ENCODE measurements at places on chromosomes 7 and 10. TPM values are rescaled to one million over a fixed set of nuclear protein-coding genes. Genes with fewer than 3 reads are reported as not detected.

DNA sequence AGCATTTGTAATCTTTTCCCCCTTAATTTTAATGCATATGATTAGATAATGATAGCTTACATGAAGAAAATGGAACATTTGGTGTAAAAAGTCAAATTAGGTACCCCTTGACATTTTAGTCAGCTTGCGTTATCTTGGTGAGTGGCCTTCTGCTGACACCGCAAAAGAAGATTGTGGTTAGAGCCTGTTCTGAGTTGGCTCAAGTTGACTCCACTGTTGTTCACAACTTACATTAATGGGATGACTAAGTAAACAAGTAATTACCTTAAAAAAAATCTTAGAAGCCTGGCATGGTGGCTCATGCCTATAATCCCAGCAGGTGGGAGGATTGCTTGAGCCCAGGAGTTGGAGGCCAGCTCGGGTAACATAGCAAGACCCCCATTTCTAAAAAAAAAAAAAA is 24.2 kb downstream of the TRRAP start:
- no peaks in the 10 kb centered on the region for H3K27me3 ChIP-seq
- H3K4me3 ChIP-seq = no peak overlapping the region
- H3K27ac ChIP-seq = no peak overlapping the region
- peaks cover 59% of the 10 kb centered on the region for H3K36me3 ChIP-seq
- no peaks in the 10 kb centered on the region for H3K4me1 ChIP-seq

DNA sequence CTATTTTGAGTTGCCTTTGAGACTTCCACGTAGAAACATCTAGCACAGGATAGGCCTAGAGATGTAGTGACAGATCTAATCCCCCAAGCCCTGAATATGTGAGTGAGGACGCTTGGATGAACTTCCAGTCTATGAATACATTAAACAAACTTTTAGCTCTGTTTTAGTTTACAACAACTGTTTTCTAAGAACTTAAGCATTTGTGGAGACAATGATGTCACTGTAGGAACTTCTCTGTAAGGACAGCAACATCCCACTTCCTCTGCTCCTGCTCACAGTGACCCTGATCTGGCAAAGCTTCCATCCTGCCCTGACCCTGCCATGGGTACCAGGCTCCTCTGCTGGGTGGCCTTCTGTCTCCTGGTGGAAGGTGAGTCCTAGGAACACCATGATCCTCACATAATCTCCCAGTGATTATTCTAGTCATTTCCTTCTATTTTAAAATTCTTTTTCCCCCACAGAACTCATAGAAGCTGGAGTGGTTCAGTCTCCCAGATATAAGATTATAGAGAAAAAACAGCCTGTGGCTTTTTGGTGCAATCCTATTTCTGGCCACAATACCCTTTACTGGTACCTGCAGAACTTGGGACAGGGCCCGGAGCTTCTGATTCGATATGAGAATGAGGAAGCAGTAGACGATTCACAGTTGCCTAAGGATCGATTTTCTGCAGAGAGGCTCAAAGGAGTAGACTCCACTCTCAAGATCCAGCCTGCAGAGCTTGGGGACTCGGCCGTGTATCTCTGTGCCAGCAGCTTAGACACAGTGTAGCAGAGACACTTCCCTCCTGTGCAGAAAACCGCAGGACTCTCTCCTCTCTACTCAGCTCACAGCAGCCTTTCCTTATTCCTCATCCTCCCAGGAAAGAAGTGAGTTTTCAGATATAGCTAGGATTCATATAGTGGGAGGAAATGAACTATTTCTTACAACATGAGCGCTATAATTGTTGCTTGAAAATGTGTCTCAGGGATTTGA is 194.4 kb upstream of the PRSS1 start:
- H3K4me1 ChIP-seq = peaks cover 51% of the 10 kb centered on the region
- no peaks in the 10 kb centered on the region for H3K36me3 ChIP-seq
- H3K27me3 ChIP-seq = no peaks in the 10 kb centered on the region
- DNase-seq = no peak
- H3K27ac ChIP-seq = no peak overlapping the region
- no peak overlapping the region for H3K4me3 ChIP-seq

- H3K4me1 ChIP-seq = peaks cover 31% of the 10 kb centered on the region
- no peak for DNase-seq
- no peak overlapping the region for H3K4me3 ChIP-seq
- peaks cover 28% of the 10 kb centered on the region for H3K27me3 ChIP-seq
Observed at GRCh38 chr7:26155531-26156375, 3.8 kb downstream of the NFE2L3 start.

GRCh38 chr7:5404421-5404826 is 19.2 kb downstream of the TNRC18 start:
- no peak overlapping the region for H3K27ac ChIP-seq
- no peak overlapping the region for H3K4me3 ChIP-seq
- peaks cover 20% of the 10 kb centered on the region for H3K4me1 ChIP-seq
- peaks cover 10% of the 10 kb centered on the region for H3K36me3 ChIP-seq

DNA sequence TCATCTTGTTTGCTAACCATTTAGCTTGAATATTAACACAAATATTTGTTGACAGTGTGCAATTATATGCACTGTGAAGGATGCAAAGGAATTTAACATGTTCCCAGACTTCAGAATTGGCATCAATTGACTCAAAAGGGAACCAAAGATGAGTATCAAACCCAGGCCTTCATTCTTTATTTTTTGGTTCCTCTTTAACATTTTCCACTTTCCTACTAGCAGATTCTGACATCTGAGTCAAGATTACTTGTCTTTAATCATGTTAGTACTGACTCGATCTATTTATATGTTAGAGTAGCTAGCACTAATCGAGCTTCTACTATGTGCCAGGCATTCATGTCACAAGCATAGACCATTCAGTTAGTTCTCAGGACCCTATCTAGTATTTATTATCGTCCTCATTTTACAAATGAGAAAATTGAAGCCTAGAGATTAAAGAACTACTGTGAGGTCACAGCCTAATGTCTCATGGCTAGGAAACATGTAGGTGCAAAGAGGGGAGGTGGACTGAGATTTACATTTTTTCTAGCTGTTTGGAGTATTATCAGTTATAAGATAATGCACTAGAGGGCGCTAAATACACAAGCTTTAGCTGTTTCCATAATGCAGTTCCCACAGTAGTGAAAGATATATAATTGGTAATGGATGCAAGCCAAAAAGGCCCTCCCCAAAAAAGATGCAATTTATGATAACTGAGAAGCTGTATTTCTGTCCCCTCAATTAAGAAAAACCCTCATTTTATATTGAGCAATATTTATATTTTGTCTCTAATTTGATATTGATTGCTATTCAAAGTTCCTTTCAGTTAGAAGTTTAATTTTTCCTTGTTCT is 32.9 kb upstream of the KMT2E start:
- H3K4me1 ChIP-seq = peaks cover 65% of the 10 kb centered on the region
- peak overlapping the region; percentile 39 for H3K27ac ChIP-seq
- no peaks in the 10 kb centered on the region for H3K36me3 ChIP-seq

GRCh38 chr10:33497338-33497737 is 162.9 kb upstream of the NRP1 start:
- H3K27ac ChIP-seq = no peak overlapping the region
- H3K36me3 ChIP-seq = no peaks in the 10 kb centered on the region
- no peaks in the 10 kb centered on the region for H3K27me3 ChIP-seq
- H3K4me3 ChIP-seq = no peak overlapping the region

DNA sequence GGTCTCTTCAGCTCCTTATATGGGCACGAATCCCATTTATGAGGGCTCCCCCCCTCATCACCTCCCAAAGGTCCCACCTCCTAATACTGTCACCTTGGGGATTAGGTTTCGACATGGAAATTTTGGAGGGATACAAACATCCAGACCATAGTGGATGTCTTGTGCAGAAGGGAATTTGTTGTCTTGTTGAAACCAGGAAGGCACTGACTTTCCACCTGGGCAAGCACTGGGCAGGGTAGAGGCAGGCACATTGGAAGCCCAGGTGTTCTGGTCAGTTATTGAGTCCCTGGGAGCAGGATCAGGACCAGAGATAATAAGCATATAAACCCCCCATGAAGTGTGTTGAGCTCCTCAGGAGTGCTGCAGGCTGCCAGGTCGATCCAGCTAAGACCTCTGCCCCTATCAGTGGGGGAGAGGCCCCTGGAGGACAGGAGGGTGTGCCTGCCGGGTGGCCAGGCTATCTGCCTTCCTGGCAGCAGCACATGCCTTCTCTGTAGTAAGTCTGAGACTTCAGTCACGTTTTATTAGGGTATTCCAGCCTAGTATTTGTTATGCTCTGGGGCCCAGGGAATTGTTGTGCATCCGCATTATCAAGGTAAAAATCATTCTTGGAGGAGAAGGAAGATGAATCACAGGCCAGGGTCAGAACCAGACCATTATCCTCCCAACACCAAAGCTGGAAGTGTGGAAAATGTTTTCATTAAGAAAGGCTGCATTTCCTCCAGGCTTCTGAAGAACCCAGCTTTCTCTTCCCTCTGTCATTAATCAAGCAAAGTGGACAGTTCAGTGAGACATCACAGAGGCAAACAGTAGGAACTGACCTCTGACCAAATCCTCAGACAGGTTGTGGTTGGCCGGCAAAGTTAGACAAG is 503.1 kb downstream of the GRID1 start:
- DNase-seq = no peak
- H3K27me3 ChIP-seq = no peaks in the 10 kb centered on the region
- no peaks in the 10 kb centered on the region for H3K36me3 ChIP-seq
- no peak overlapping the region for H3K4me3 ChIP-seq
- peaks cover 15% of the 10 kb centered on the region for H3K4me1 ChIP-seq
- no peak overlapping the region for H3K27ac ChIP-seq

GRCh38 chr7:16816824-16817223 is 12.0 kb upstream of the AGR2 start:
- H3K27me3 ChIP-seq = no peaks in the 10 kb centered on the region
- H3K4me1 ChIP-seq = peaks cover 43% of the 10 kb centered on the region
- no peak overlapping the region for H3K27ac ChIP-seq
- H3K36me3 ChIP-seq = peaks cover 1% of the 10 kb centered on the region
- no peak for DNase-seq
- H3K4me3 ChIP-seq = no peak overlapping the region

DNA sequence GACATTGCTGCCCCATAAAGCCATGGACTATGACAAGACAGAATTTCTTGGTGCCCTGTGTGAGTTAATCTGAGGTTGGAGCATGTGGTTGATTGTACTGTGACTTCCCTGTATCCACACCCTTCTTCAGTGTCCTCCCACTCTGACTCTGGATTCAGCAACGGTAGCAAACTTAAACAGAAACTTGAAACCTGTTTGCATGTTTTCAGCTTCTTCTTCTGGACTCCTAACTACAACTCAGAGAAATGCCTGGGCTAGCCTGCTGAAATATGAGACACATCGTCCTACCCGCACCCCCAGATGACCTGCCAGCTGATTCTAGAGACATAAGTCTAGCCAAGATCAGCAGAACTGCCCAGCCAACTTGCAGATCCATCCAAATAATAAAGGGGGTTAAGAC is 78.4 kb downstream of the IPMK start:
- DNase-seq = no peak
- no peak overlapping the region for H3K4me3 ChIP-seq
- H3K27me3 ChIP-seq = peaks cover 11% of the 10 kb centered on the region

BICC1 gene
- total RNA-seq = 32.4 TPM

RELN gene
- not detected for total RNA-seq

CPA2 gene
- not detected for total RNA-seq

Measured in chondrocyte (in vitro differentiated cells).